ENCODE measurements at places on chromosomes 11 and 22. TPM values are rescaled to one million over a fixed set of nuclear protein-coding genes. Genes with fewer than 3 reads are reported as not detected.

UCP3 gene
- total RNA-seq, result 2.0 TPM

CNGA4 gene
- 0.26 TPM for total RNA-seq

OR9I1 gene
- not detected for total RNA-seq

OR8D1 gene
- not detected for total RNA-seq

TNNT3 gene
- total RNA-seq, result 1.5 TPM

DNA sequence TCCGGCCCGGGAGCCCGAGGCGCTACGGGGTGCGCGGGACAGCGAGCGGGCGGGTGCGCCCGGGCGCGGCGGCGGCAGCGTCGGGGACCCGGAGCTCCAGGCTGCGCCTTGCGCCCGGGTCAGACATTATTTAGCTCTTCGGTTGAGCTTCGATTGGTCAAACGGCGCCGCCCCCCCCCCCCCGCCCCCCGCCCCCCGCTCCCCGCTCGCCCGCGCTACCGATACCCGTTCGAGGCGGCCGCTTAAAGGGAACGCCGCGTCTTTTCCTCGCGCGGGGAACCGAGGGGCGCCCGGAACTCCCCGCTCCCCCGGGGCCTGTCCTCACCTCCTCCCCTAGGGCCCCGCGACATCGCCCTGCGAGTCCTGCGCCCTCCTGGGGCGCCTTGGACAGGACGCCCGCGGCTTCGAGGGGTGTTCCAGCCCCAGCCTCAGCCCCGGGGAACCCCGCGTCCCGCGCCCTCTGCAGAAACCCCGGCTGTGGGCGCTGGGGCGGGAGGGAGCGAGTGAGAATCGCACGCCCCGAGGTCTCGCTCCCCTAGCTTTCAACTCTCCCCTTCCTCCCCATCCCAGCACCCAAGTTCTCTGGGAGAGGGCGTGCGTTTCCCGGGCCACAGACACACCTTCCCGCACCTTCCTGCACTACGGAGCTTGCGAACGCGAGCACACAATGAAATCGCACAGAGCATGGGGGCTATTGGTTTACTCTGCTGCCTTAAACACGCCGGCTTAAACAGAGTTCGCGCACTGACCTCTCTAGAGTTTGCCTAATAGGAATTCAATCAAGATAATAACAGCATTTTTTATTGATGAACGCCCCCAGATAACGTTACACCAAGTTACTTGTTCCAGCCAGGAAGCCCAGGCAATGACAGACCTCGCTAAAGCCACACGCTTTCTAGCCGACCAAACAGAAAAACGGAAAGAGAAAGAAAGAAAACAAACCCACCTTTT is at the start of gene BDNF:
BDNF (minus strand) TSS at position 105 of the 951 bp plus-strand sequence. CDS start 41,891 bp downstream, outside the sequence.
- DNase-seq, result no peak

GRCh38 chr11:74307434-74307833 is 4.0 kb downstream of the P4HA3 start:
- no peak for DNase-seq

DNA sequence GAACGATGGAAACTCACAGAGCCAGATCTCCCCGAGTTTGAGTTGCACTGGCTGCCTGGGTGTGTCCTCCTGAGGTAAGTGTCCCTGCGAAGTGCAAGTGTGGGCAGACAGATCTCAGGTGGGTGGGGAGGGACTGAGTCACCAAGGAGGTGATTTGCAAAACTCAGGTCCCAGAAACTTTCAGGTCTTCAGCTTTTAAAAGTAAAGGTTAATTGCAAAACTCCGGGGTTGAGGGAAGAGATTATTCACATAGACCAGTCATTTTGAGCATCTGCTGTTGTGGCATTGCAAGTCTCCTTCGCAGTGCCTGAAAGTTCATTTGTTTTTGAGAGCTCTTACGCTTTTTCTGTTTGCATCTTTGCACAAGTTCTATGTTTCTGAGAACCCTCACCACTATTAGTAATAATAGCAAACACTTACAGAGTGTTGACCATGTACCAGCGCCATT is 7.1 kb downstream of the CD44 start:
- no peak for DNase-seq

DNA sequence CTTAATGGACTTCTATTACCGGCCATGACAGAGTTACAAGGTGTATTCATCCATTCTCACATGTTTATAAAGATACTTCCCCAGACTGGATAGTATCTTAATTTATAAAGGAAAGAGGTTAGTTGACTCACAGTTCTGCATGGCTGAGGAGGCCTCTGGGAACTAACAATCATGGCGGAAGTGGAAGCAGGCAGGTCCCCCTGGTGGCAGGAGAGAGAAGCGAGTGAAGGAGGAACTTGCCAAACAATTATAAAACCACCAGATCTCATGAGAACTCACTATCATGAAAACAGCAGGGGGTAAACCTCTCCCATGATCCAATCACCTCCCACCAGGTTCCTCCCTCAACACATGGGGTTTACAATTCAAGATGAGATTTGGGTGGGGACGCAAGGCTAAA is 170.0 kb upstream of the PDGFD start:
- DNase-seq, result no peak

DNA sequence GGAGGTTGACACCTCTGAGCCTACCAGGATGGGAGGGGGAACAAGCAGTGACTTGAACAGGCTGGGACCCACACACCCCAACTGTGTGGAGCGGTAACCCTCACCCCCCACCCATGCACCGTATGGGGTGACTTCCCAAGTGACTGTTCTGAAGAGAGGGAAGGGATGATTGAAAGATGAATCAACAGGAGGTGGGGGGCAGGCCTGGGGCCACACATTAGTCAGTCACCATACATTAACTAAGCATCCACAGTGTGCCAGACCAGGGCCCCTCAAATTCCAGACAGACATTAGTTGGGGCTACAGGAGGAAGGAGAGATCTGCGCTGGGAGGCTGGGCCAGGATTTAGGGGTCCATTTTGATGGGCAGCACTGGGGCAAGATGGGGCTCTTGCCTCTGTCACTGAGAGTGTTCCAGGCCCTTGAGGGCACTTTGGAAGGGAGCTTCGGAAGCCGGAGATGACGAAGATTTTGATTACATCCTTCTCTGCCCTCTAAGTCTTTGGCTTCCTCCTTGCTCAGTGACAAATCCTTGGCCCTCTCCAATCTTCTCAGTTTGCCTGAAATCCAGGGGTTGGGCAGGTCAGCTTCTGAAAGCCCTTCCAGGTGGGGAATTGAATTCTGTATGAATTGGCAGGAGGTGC is 966 bp downstream of the SMTN start:
- no peak for DNase-seq

DNA sequence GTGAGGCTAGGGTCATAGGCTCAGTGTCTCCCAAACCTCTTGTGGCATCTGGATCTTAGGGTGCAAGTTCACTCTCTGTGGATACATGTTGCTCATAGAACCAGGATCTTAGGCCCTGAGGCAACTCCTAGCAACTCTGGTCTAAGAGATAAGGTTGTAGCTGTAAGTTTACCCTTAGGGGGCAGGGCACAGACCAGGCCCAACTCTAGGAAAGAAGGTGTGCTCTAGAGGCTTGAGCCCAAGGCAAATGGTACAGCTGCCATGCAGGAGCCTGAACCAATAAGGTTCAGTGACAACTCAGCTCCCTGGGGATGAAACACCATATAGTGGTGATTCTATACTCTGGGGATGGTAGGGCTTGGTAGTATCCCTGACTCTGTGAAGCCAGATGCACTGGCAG is 17.8 kb downstream of the CALCB start:
- no peak for DNase-seq

DNA sequence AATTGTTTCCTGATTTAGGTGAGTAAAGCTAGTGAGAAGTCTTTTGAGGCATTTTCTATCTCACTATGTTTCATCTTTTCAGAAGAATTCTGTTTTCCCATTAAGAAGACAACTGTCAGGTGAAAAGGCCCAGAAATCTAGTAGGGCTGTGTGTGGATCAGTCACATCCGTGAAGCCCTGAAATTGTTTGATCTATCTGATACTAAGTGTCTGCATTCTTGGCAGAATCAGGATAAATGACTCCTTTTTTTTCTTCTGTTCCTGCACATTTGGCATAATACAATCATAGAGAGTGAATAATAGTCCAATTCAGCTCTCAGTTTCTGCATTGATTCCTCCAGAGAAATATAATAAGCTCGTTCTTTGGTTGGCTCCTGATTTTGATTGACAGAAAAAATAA is 208.3 kb downstream of the NAV2 start:
- DNase-seq, result no peak

GRCh38 chr11:112650527-112650926 is 310.7 kb upstream of the NCAM1 start:
- no peak for DNase-seq

GRCh38 chr22:49715450-49715849 is 112.2 kb downstream of the BRD1 start:
- DNase-seq, result no peak

DNA sequence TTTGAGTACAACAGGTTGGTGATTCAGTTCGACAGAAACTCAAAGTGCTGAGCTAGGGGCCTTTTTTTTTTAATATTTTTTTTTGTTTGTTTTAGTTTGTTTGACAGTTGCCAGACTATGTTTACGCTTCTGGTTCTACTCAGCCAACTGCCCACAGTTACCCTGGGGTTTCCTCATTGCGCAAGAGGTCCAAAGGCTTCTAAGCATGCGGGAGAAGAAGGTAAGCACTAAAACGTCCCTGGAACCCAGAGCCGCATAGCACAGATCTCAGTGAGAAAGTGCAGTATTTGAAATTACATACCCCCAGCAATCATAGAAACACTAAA is 649 bp downstream of the PRRG4 start:
- DNase-seq, result peak; percentile 72

DNA sequence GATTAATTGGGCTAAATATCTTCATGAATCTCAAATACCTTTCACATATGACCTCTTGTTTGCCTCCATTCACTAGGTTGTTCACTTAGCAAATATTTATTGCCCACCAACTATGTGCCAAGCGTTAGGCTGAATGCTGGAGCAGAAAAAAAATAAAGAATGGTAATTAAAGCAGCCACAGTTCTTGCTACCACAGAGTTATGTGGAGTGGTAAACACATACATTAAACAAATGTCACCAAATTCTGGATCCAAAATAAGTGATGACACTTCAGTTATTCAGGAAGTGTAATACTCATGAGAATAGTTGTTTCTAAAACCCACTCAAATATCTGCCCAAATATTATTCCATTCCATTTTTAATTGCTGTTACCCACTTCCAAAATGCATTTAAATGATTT is 128.4 kb downstream of the GRIA4 start:
- DNase-seq, result no peak

- no peak for DNase-seq
Measured at GRCh38 chr11:27040302-27041115, at the start of gene BBOX1. TSS of gene BBOX1 (plus strand) at chr11:27040815. CDS start at chr11:27055431, 14,616 bp downstream.
